ENCODE measurements at places on chromosomes 16 and 17. TPM values are rescaled to one million over a fixed set of nuclear protein-coding genes. Genes with fewer than 3 reads are reported as not detected.

Gene TBC1D3D
- 4.0 TPM for total RNA-seq

GRCh38 chr16:31224092-31224955, 7.4 kb upstream of the PYDC1 start:
- DNase-seq, result no peak

DNA sequence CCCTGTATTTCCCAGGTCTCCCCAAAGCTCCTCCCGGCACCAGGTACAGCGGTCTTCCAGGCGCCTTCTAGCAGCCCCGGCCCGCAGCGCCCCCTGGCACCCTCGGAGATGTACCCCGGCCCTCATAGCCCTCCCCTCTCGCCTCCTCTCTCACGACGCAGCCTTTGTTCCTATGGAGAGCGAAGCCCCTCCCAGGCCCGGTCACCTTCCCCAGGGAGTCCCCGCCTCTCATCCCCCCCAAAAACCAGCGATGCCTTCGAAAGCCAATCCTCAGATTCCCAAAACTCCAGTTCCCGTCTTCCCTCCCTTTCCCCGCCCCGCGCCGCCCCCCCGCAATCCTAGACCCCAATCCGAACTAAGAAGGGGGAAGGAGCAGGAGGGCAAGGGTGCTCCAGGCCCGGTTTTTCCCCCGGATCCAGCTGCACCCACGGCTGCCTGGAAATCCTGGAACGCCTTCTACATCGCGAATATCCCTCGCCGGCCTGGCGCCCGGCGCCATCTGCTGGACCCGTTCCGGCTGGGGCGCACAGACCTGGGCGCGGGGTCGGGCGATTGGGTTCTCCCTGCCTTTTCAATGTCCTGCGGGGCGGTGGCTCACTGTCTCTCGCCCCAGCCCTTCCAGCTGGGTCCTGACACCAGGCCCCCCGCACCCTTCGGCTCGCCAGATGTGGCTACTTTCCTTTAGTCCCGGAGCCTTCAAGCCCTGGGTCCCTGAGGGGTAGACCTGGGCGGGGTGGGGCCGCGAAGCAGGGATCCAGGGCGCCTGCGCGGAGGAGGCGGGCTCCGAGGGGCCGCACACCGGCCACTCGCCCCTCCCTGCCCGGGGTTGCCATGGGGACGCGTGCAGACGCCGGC, at the start of gene DNAH2:
DNAH2 (plus strand) TSS at position 844 of the 855 bp plus-strand sequence. CDS start 1,991 bp downstream, outside the sequence.
- peak; percentile 81 for DNase-seq

Gene SMG1
- 168 TPM for total RNA-seq

Gene SNRNP25
- total RNA-seq, result 16.8 TPM

Gene TBX2
- total RNA-seq, result 266 TPM

Gene TBC1D3E
- not detected for total RNA-seq

DNA sequence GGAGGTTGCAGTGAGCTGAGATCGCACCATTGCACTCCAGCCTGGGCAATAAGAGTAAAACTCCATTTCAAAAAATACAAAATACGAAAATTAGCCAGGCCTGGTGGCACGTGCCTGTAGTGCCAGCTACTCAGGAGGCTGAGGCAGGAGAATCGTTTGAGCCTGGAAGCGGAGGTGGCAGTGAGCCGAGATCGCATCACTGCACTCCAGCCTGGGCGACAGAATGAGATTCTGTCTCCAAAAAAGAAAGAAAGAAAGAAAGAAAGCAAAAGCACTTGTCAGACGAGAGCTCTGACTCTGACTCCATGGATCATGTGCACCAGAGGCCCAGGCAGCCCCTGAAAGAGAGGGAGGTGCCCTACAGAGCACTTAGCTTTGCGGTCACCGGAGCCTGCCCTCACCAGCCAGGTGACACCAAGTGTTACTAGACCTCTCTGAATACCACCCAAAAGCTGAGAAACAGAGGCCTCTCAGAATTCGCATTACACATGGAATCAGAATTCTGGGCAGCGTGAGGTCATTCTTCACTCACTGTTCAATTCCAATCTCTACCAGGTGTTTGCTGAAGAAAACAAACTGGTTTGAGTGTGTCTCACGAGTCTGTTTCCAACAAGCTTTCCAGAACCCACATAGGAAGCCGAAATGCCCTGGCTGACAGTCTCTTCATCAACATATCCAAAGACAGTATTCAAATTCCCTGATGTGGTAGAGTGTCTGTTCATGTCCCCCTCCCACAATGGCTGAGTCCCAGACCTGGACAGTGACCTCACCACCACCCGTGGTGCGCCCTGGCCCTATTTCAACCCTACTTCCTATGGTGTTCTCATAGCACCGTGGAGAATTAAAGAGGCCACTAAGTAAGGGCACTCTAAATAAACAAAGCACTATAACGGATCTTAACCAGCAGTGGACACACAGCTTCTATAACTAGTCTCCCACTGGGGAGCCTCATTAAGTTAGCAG, 1.5 kb downstream of the FLCN start:
- no peak for DNase-seq

Gene PYDC1
- not detected for total RNA-seq

GRCh38 chr16:77211880-77212740, 12.9 kb downstream of the SYCE1L start:
- DNase-seq, result no peak

Gene TBC1D3C
- not detected for total RNA-seq

GRCh38 chr17:50558941-50559614, 1.4 kb upstream of the CACNA1G start:
- no peak for DNase-seq

DNA sequence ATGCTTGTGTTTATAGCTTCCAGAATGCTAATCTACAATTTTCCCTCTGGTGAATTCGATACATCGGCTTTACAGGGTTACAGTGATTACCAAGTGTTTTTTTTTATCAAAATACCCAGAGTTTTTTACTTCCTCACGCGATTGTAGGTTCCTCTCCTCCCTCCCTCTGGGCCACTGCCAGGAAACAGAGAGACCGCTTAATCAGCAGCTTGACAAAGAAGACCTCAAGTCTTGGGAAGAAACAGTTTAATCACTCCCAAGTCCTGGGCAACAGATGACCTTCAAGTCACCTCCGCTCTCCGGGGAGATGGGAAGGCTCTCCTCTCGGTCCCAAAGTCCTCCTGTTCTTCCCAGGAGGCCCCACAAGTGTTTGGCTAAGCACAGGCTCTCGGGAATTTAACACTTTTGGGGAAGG, 23.5 kb downstream of the SMTNL2 start:
- DNase-seq, result peak; percentile 70

DNA sequence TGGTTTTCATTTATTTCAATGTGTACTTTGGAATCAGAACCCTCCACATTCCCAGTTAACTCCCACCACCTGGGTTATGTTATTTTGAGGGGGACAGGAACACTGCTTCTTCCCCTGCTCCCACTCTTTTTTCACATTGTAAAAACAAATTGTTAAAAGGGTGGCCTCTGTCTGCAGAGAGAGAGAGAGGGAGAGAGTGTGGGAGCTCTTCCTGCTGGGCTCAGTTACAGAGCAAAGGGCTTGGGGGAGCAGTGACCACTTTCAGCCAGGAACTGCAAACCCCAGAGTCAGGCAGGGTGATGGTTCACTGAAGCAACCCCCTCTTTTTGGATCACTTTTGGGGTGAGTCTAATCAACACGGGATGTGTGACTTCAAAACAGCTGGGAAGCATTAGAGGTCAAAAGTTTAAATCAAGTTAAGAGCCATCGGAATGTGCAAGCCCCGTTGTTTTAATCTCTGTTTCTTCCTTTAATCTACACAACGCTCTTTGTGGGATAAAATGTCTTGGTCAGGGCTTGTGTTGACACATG, 577.0 kb upstream of the CDH11 start:
- DNase-seq, result no peak

GRCh38 chr16:17173281-17173680, 297.5 kb downstream of the XYLT1 start:
- no peak for DNase-seq

GRCh38 chr16:64475627-64476351, 646.1 kb downstream of the CDH11 start:
- no peak for DNase-seq

DNA sequence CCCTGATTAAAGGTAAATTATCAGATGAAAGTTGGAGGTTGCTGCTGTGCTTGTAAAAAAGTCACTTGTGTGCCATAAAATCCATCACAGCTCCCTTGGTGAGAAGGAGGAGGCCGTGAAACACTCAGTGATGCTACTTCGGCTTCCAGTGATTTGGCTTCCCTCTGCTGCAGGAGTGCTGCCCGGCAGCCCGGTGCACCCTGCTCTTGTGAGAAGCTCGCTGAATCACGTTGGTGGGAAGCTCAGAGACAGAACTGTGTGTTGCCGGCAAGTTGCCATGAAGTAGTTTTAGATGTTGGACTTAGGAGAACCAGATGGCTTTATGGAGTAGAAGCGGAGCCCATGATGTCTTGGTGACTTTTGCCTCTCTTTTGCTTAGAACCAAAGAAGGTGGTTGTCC, 33.3 kb downstream of the MSI2 start:
- DNase-seq, result no peak

Gene KRT39
- not detected for total RNA-seq

DNA sequence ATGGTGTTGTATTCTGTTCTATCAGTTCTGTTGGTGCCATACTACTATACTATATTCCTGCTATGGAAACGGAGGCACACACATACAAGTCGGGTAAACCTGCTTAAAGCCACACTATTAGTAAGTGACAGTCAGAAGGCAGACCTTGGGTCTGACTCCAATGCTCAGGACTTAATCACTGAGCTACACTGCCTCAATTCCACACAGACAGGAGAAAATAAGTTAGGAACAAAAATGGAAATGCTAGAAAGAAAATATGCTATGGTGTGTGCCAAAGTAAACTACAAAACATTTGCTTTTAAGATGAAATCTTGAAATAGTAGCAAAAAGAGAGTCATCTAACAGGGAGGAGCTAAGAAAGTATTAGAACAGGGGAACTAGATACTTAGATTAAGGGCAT, 48.1 kb downstream of the MYO1D start:
- DNase-seq, result no peak

Gene MPG
- total RNA-seq, result 38.2 TPM

Gene FAM222B
- total RNA-seq, result 28.8 TPM

DNA sequence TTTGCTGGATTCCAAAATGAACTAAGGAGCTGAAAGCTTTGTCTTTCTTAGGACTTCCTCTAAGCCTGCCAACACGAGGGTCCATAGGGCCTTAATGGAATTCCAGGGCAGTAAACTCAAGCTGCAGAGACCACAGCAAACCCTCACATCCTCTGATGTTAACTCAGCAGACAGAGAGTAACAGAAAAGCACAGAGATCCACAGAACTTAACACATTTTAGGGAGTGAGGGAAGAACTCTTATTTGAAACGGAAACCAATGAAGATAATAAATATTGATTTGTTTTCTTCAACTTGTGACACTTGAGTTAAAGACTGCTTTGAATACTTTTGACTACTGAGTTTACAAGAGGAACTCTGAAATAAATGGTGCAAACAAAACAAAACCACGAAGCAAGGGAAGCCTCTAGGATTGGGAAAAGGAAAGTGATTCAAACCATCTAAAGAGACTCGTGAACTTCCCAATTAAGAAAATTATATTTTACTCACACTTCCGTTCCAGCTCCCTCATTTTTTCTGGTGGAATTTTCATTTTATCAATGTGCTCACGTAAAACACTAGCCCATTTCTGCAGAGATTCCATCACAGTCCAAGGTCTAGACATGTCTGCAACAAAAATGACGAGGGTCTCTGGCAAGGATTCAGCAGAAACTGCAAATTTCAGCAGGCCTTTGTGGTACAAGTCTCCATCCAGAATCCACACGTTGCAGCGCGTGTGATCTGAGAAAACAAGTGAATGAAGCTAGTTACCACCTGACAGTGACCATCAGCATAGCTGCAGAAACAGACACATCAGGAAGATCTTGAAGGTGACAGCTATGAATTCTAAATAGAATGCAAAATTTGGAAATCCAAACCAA, 9.2 kb downstream of the DYNC1LI2 start:
- no peak for DNase-seq

- peak; percentile 86 for DNase-seq
Observed at GRCh38 chr17:48791128-48792032, 25.6 kb downstream of the TTLL6 start.

Gene APOBR
- total RNA-seq, result 11.0 TPM
